ENCODE measurements at places on chromosomes 4 and X.

DNA sequence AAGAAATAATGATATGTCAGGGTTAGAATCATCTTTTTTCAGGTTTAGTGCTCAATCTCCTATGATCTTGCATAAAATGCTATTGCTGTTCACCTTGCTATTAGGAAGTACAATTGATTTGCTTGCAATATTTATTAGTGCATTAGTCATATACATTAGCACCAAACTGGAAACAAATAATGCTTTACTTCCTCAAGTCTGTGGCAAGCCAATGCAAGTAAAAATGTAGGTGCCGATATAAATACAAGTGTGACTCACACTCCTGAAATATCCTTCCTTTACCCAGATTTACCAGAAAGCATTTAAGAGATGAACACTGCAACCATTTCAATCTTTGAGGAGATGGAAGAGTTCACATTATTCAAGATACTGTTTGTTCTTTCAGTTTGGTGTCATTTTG, 1487.7 kb upstream of the ADGRL3 start:
- no peak for DNase-seq

DNA sequence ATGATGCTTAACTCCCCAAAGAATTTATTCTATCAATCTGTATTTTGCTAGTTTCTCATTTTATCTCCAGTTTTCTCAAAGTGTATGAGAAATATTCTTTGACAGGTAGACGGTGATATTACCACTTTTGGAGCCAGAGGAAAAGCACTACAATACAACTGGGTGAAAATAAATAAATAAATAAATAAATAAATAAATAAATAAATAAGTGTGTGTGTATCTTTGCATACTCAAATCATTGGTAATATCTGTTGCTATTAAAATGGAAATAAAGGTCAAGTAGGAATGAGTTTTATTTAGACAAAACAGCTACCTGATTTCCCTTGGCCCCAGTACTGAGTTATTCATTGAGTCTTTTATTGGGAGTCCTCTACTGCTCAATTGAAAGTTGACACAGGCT, 114.3 kb downstream of the RBMX2 start:
- no peak for DNase-seq

- no peak for DNase-seq
Measured at GRCh38 chrX:2487366-2487765, 13.4 kb downstream of the DHRSX start.

DNA sequence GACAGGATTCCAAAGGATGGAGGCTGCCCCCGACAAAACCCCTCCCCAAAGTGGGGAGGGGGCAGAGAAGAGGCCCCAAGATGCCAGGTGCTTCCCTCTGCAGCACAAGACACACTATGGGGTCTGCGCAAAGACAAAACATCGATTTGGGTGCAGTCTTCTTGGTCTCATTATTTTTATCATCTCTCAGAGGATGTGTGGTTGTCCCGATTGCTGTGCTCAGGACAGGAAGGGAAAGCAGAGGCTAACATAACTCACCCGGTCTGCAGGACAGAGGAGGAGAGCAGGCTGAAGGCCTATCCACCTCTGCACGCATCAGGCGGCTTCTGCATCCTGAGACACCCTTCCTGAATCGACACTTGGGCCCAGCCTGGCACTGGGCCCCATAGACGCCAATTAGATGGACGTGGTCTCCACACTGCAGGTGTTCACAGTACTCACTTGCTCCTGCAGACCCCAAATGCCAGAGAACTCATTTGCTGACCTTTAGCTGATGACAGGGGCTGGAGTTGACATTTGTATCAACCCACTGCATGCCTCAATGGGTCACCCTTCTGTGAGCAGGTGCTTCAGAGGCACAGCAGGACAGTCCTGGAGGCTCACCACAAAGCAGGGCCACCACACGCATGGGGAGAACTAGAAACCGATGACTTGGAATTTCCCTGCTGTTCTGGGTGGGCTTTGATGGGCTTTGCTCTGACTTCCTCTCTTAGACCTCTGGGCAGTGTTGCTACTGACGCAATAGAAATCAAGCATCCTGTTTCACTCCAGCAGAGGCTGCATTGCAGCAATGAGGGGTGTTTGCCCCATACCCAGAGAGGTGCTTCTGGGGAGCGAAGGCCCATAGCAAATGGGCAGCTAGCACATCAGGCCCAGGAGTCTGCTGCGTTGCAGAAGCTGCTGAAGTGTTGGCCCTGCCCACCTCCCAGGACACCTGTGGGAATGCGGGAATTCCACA, 96.3 kb upstream of the ENPP6 start:
- DNase-seq = no peak

- DNase-seq = no peak
Measured at GRCh38 chrX:31092476-31092875, 20.6 kb upstream of the FTHL17 start.

GRCh38 chrX:54818221-54818620, 10.7 kb downstream of the MAGED2 start:
- DNase-seq = no peak

DNA sequence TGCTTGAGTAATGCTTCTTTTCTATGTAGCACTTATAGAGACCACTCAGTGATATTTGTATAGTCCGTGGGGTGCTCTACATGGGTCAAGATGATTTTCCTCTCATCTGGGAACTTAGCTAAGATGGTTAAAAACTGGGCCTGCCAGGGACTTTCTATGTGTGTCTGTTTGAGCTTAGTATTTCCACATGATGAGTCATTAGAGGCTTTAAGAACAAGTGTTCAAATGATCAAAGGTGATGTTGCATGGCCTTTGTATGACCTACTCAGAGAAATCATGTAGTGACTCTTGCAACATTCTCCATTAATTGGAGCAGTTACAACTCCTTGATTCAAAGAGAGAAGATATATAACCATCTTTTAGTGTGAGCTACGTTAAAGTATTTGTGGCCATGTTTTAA, 1480.5 kb upstream of the IGFBP7 start:
- DNase-seq = no peak

DNA sequence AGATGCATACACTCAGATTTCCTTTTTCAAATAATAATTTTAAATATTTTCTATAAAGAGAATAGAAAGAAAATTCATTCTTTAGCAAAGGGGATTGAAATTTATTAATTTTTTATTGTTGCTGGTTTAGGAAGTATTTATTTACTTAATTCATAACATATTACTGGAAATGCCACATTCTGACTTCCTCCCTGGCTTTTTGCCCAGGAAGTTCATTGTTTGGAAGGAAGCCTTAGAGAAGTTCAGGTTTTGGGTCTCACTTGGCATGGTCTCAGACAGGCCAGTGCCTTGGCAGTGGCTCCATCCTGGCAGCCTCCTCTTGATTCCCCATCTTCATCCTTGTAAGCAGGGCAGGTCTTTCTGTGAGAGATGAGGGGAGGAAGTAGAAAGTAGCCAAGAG, 50.5 kb downstream of the IL15 start:
- no peak for DNase-seq

DNA sequence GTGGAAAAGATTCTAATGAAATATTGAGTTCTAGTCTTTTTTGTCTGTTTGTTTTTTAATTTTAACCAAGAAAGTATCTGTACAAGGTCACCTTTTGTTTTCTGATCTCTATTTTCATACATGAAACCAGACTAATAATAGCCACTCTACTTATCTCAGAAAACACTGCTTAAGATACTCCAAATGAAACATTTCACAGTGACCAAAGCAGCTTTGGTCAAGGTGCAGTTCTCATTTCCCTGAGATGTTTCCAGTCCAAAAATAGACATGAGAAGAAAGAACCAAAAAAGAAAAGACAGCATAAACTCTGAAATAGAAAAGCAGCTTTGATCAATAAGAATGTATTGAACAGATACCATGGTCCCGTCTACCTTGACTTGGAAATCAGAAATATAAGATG, 782.8 kb downstream of the RAB28 start:
- DNase-seq = no peak

DNA sequence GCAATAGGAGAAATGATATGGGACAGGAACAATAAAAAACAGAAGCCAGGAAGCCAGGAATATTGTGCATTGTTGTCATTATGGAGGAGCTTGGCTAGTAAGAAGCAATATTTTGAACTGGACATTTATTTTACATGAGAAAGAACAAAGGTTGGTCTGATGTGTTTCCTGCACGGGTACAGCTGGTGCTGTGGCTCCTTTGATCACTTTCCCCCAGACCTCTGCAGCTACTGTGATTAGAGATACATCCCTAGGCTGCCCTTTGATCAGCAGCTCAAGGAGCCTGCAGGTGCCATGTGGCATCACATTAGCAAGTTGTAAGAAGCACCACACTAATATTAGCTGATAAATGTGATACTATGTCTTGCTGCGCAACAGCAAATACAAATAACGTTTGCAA, 2.5 kb downstream of the PDGFC start:
- no peak for DNase-seq

DNA sequence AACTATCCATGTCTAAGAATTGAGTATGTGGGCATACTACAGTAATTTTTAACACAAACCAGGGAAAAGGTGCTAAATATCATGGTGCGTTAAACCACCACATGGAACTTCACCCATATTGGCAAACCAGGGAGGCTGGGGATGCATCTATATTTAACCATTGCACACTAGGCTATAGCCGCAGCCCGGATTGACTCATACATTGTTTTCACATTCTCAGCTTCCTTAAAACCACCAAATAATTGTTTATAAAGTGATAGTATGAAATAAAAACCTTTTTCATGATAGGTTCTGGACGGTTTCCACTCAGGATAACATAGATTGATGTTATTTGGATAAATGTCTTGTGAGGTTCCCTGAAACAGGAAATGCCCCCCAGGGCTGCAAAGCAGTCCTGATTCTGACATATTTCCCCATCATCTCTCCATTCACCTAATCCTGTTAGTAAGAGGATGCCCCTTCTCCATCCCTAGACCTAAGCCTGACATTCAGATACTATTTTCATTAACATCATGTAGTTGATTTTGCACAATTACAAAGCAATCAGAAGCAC, 7.9 kb downstream of the COL25A1 start:
- DNase-seq = no peak

- no peak for DNase-seq
Measured at GRCh38 chr4:76760193-76760592, 137.8 kb downstream of the SOWAHB start.

DNA sequence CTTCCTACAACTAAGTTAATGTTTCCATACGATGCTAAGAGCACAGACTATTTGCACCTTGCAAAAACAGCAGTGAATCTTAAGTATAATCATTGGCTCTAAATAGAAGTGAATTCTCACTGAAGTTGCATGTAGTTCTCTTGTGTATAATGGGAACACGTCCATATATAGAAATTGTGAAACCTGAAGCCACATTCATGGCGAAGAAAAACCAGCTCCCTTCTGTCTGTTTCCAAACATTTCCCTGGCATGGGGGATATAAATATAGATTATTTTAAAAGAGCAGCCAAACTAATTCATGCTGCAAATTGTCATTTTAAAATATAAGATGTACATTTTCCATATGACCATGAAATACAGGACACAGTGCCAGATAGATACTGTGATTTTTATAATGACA, 71.1 kb downstream of the TRAM1L1 start:
- DNase-seq = no peak

GRCh38 chr4:152738827-152739226, 40.7 kb downstream of the TIGD4 start:
- DNase-seq = no peak

GRCh38 chr4:173057901-173058300, 110.7 kb upstream of the GALNT7 start:
- DNase-seq = no peak

GRCh38 chr4:40507977-40508376, 121.7 kb downstream of the RBM47 start:
- DNase-seq = no peak

DNA sequence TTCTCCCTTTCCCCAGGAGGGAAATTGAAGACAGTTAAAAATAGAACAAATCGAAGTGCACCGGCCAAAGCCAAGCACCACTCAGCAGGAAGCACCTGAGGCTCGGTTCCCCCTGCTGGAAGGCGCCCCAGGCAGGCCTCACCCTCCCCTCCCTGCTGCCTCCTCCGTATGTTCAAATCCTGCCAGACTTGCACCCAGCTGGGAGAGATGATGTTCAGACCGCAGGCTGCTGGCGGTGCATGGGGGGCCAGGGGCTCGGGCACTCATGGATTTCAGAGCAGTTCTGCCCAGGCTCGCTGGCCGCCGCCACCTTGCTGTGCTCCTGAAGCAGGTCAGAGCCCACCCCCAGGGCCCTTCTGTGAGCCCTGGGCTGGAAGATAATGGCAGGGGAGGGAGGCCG, 91.4 kb downstream of the DCTD start:
- no peak for DNase-seq

DNA sequence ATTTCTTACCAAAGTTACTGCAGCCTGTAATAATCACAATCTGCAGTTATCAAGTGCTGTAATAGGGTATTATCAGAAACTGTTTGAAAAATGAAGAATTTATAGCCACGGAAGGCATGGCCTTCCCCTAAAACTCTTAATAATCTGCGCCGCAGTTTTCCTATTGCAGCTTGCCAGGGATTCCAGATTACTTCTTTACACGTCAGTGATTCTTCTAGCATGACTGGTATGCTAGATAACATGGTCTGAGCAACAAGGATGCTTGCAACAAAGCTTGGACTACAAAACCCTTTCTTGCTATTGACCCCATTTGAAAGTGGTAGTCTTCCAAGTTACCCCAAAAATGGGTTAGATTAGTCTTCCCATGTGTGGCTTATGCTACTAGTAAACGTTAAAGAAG, 47.2 kb upstream of the GK2 start:
- no peak for DNase-seq

GRCh38 chr4:94345969-94346368, 3.3 kb upstream of the HPGDS start:
- DNase-seq = no peak

GRCh38 chr4:2696423-2696822, 59.7 kb downstream of the TNIP2 start:
- no peak for DNase-seq

DNA sequence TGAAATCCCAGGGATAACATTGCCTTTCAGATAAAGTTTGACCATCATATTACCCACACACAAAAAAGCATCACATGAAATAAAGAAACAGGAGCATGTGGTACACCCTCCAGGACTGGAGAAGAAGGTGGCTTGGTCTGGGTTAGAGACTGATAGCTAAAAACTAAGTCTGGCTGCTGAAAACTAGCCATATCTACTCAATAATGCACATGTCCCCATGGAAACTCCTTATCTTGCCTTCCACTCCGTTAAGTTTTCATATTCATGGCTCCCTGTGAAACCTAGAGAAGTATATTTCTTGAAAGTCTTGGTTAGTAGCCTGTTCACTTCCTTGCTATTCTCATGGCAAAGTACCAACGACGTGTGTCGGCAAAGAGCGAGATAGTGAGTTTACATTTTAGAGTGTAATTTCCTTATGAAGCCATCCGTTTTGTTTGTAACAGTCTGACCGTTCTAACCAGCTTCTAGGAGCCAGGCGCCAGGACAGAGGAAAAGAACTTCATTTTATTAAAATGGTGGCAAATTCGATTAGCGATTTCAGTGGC, 6.7 kb upstream of the DCTD start:
- DNase-seq = no peak

- DNase-seq = no peak
Measured at GRCh38 chr4:106569146-106570031, 200.8 kb upstream of the GIMD1 start.

All from NCI-H1930 (cell line).